ENCODE measurements at places on chromosomes 12 and 14.

DNA sequence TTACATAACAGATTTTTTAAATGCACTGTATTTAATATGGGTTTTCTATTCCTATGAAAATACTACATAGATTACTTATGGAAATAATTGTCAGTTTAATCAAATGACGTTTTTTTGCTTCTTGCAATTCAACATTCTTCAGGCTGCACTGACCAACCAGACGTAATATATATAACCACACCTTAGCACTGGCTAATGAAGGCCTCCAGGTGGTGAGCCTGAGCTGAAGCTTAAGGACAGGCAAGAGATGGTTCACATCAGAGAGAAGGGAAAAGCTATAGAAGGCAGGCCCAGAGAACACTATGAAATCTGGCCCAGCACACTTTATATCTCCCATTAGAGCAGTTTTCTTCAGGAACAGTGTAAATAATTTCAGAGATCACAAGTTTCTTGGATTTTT lies 2.8 kb upstream of the MDGA2 start:
- peak; percentile 21 for DNase-seq

DNA sequence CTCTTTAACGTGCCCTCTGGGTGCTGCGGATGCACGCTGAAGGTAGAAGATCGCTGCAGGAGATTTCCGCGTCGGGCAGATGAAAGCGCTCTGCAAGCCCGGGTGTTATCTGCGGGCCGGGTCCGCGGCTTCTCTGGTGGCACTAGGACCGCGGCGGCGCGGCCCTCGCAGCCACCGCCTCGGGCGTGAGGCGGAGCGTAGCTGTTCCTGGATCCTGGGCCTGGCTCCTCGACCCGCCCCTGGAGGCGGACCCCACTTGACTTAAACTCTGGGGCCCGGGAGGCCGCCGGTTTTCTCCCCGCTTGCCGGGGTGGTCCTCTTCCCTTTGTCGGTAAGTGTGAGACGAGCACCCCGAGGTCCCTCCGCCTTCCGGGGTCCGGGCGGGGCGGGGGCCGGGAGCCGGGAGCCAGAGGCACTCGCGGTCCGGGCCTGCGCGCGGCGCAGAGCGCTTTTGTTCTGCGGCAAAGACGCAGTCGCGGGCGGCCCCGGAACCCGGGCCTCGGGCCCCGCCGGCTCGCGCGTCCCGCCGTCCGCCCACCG lies at the start of gene RESF1:
Gene RESF1, plus strand, starts transcription at position 255 of the 540 bp plus-strand sequence. CDS start 21,541 bp downstream, outside the sequence.
- DNase-seq: peak; percentile 97

DNA sequence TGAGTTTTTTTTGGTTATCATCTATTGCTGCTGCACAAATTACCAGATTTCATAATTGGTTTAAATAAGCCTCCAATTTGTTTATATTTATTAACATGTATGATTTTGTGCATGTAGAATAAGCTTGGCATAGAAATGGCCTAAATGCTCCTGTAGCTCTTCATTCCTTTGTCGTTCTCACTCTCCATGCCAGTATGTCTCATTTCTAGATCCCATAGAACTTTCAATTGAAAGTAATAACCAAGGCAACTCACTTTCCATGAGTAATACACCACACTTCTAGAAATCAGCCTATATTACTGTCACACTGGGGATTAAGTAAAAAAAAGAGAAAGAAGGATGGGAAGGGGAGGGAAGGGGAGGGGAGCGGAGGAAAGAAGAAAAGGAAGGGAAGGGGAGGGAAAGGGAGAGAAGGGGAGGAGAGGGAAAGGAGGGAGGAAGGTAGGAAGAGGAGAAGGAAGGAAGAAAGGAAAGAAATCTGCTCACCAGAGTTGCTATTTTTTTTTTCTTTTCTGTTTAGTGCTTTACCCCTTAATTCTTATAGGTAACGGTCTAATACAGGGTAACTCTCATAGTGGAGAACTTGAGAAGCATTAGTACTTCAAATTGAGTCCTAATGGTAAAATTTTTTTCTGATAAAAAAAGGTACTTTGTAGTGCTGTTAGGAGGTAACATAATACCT lies 45.6 kb downstream of the MDM2 start:
- no peak for DNase-seq

DNA sequence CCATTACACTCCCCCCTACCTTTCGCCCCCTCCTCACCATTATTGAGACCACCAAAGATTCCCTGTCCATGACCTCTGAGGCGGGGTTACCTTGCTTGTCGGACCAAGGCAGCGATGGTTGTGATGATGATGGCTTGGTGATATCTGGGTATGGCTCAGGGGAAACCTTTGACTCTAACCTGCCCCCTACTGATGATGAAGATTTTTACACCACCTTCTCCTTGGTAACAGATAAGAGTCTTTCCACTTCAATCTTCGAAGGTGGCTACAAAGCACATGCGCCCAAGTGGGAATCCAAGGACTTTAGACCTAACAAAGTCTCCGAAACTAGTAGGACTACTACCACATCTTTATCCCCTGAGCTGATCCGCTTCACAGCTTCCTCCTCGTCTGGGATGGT lies 350.2 kb downstream of the DIO2 start:
- peak; percentile 19 for DNase-seq

- DNase-seq: no peak
These were observed 167.7 kb upstream of the PLXNC1 start for GRCh38 chr12:93980711-93981110.

DNA sequence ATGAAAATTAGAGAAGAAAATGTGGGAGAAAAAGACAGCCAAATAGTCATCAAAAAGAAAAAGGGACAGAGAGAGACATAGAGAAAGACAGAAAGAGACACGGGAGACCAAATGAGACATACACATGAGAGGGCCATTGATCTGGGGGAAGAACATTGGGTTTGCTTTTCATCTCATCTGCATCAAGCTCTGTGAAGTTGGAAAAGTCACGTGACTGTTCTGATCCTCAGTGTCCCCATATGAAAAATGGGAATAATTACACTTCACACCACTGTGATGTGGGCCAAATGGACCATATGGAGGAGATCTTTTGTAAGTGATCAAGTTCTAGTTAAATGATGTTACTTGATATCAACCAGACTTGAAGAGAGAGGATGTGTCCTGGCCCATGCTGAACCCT lies 147.1 kb upstream of the NRXN3 start:
- no peak for DNase-seq

DNA sequence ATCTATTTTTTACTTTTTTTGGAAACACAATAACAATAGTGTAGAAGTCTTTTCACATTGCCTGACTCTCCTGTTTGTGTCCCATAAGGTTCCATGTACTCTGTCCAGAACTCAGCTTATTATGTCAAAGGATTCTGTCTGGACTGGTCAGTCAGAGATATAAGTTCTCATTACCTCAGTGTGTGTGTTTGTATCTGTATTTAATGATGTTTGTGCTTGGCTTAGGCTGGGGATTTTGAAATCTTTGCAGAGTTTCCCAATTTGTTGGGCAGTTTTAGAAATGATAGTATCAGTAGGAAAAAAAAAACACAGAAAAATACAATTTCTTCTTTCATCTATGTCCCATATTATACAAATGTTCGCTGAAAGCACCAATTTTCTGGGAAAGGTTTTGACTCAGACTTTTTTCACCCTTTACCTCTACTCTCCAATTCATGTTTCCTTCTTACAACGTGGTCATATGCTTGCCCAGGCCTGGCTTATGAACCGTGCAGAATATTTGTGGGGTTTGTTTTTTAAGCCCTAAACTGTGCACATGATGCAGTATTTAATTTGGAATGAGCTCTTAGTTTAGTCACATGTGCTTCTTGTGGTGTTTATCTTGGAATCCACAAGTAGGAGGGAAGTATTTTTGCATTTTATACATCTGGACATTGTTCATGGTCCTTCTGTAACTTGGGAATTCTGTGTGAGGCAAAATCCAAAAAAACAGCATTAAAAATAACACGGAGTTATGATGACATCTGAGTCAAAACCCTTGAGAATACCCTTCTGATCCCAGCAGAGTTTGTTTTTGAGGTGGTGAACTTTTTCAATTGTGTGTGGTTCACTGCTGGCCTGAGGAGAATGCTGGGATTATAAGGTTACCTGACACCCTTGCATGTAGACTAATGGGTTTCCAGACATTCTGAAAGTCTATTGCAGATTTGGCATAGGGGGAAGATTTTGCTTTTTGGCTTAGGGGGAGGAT lies 121.2 kb downstream of the RAD51B start:
- DNase-seq: no peak

- DNase-seq: no peak
These were observed 61.2 kb upstream of the GRIP1 start for GRCh38 chr12:66739940-66740651.

DNA sequence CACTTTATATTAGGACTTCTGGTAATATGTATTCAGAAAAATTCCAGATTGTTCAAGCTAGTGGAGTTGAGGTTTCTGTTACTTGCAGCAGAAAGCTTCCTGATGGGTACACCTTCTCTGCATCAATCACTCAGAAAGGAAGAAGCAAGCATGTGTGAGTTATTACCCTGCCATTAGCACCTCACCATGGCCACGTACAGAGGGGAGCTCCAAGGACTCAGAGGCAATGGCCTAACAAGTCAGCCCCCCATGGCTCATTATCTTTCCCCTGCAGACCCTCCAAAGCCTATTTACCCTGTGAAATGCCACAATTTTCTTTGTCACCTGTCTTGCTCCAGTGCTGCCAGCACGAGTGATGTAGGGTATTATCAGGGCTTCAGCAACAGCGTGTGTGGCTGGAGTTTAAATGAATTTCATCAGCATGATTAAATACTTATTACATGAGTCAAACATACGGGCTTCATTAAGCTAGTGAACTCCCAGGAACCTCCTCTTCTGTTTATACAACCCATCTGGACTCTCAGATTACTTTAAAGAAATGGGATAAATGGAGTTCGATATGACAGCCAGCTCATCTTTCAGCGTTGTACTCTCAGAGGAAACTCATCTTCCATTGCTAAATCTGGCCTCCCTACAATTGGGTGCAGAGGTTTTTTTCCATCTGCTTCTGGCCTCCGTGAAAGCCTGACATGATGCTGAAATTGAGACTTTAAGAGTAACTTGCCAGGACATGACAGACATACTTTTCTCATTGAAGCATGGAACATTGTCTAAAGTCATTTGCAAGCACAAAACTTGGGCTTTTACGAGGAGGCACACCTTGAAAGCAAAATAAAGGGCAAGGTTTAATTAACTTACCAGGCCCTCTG lies 135.9 kb downstream of the TMEM30B start:
- no peak for DNase-seq

DNA sequence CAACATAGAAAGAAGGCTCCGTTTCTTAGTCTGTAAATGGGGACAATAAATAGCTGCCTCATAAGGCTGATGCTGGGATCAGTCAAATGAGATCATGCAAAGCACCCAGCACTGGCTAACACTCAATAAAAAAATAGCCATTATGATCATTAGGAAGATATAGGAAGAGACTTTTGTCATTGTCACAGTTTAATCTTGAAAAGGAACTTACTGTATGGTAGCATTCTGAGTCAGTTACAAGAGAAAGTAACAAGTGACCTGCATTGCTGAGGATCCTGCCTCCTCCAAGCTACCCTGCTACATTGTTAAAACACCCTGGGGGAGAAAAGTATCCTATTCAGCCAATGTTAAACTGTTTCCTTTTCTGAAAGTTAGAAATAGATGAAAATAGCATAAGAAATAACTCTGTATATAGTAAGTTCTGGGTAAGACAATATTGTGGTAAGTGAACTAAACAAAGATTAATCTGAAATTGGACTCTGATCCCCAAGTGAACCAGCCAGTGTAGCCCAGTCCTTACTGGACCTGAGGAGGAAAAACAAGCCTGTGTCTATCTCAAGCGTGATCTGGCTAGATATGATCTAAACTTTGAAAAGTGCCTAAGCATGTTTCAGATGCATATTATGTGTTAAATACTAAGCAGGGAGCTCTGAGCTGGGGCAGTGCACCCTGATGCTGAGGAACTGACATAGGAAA lies 3.6 kb upstream of the NUDT4 start:
- DNase-seq: no peak

GRCh38 chr14:81062380-81062779 lies 107.0 kb downstream of the TSHR start:
- no peak for DNase-seq

DNA sequence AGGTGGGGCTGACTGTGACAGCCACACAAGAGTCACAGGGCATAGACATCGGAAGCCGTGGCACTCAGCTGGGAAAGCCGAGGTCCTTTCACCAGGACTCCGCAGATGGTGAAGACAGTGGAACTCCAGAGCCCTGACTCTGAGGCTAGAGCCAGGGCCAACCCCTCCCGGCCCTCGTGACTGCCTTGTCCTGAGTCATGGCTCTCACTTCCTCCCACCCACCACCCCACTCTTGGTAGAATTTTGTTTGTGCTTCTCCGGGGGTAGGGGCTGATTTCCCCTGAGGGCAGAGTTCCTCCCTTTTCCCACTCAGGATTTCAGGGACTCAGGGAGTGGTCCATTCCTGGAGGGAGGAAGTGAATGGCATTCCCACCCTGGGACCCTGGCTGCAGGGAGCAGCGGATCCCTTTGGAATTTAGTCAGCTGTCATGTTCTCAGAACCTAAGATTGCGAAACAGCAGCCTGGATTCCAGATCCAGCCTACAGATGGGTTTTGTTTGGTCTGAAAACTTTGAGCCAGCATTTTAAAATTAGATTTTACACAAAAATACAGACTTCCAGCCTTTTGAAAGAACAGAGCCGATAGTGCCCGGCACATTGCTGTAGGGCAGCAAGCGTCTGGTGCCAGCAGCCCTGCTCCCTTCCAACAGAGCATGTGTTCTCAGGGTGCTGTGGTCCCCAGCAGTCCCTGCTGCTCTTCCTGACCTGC lies 50.7 kb downstream of the TPCN1 start:
- no peak for DNase-seq

DNA sequence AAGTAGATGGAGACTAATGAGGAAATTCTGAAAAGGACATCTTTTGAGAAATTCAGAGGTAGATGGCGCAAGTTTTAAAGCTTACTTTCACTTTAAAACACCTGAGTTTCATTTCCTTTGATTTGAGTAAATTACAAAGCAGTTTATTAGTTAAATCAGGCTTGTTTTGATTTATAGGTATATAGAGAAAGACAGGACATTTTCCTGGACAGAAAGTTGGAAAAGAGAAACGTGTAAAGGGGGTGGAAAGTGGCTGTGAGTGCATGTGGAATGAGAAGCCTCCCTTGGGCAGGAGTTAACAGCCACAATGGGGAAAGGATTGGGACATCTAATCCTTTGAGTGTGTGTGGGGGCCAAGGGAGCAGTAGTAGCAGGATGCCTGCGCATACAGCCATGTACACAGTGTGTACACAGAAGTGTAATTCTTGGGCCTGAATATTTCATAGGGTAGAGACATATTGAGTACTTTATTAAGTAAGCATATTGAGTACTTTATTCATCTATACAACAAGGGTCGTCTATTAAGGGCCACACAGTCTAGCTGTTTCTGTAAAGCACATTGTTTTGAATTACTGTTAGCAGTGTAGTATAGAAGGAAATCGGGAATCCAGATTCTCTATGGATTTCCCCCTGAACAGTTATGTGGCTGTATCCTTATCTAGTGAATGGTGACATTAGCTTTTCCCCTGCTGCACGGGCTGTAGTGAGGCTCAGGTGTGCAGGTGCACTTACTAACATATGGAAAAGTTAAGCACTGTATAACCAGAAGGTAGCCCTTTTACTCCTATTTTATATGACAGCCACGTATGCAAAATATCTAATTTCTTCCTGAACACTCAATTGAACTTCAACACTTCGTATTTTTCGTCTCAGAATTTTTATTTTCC lies 19.1 kb downstream of the MARK3 start:
- no peak for DNase-seq

GRCh38 chr12:3704512-3705353 lies 48.2 kb downstream of the CRACR2A start:
- DNase-seq: no peak
